ENCODE measurements at places on chromosomes 13 and 19.

DNA sequence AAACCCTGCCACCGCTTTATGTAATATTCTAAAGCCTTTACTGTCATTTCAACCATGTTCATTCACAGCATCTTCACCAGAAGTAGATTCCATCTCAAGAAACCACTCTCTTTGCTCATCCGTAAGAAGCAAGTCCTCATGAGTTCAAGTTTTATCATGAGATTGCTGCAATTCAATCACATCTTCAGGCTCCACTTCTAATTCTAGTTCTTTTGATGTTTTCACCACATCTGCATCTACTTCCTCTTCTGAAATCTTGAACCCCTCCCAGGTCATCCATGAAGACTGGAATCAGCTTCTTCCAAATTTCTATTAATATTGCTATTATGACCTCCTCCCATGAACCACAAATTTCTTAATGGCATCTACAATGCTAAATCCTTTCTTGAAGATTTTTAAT lies 83.9 kb downstream of the FOXO1 start:
- no peak for DNase-seq

DNA sequence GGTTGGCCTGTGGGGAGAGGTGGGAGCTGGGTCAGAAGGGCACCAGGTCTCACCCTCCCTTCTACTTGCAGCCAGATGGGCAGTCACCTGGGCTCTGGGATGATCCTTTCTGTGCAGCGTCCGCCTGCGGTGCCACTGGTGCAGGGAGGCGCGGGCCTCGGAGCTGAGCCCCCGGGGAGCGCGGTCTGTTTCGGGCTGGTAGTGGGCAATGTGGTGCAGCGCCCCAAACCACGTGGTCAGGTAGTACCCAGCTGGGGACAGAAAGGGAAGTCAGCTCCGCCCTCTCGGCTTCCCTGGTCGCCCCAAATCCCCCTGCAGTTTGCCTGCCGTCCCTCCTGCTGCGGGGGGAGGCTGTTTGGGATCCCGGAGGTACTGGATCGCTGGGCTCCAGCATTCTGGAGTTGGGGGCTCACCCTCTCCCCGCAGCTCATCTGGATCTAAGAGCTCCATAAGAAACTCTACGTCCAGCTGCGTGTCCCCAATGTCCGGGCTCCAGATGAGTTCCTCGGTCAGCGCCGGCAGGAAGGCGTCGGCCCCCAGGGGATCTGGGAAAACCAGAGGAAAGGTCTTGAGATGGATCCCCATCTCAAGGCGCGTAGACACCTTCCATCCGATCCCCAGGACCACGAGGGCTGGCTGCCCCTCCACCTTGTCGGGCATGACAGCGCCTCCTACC lies 8.8 kb downstream of the RINL start:
- DNase-seq = no peak

DNA sequence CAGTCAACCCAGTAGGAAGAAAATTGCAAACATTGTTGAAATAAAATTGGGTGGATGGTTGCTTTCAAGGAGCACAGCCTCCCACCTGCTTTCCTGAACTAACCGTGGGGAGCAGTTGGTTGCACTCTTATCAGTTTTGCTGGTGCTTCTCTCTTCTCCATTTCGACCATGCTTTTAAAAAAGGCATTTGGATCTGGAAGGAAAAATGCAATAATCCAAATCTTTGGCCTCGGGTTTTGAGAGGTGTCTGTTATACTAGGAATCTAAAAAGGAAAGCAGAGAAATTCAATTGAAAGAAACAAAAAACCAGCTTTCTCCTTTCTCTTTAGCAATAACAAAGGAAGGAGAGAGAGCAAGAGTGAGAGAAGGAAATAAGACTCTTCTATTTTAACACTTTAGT lies 113.6 kb upstream of the ARGLU1 start:
- no peak for DNase-seq

GRCh38 chr13:93882086-93882651 lies 597.3 kb downstream of the DCT start:
- no peak for DNase-seq

GRCh38 chr13:29573190-29573589 lies 22.3 kb downstream of the SLC7A1 start:
- no peak for DNase-seq

All from stimulated activated CD8-positive, alpha-beta memory T cell treated with anti-CD3 and anti-CD28 coated beads, Interleukin-4, amount 100 ng/mL, for 4 hours (primary cell).